ENCODE measurements at places on chromosomes 3 and 15. TPM values are rescaled to one million over a fixed set of nuclear protein-coding genes. Genes with fewer than 3 reads are reported as not detected.
A peak's percentile ranks its signal among the peaks of the same experiment; 100 is the strongest.

Gene DUOXA2
- polyA plus RNA-seq: not detected

Gene GPR149
- not detected for polyA plus RNA-seq

Gene CPA3
- polyA plus RNA-seq: 4.8 TPM

Gene PAQR5
- polyA plus RNA-seq: 14.0 TPM

Gene P2RY1
- polyA plus RNA-seq: 6.0 TPM

Gene SMARCC1
- 26.6 TPM for polyA plus RNA-seq

Gene TMEM212
- polyA plus RNA-seq: not detected

Gene KCNMB2
- polyA plus RNA-seq: not detected

Gene MNS1
- 1.8 TPM for polyA plus RNA-seq

Gene IQCF5
- not detected for polyA plus RNA-seq

Gene WNT5A
- polyA plus RNA-seq: 0.46 TPM

Gene UPK1B
- polyA plus RNA-seq: not detected

Gene IL5RA
- 0.06 TPM for polyA plus RNA-seq

Gene PARP3
- 26.3 TPM for polyA plus RNA-seq

DNA sequence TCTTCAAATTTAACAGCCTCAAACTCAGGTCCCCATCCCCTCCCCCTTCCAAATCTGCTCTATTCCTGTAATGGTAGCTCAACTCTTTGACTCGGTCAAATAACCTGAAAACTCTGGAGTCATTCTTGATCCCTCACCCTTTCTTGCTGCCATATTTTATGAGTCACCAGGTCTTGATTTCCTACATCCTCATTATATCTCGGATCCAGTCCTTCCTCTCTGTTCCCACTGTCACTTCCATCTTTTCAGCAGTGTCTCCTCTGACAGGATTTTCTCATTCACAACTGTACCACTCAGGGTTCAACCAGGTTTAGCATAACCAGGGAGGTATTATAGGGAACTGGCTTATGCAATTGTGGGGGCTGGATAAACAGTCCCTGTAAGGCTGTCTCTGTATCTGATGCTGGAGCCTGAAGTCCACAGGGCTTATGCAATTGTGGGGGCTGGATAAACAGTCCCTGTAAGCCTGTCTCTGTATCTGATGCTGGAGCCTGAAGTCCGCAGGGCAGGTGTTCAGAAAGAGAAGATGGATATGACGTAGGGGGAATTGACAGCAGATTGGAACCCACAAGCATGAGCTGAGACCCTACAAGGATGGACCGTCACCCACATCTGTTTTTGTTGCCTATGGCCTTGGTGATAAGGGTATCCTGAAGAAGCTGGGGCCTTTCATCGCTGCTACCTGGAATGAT is 9.1 kb upstream of the FETUB start:
- no peaks in the 10 kb centered on the region for H3K36me3 ChIP-seq
- H3K27me3 ChIP-seq: no peaks in the 10 kb centered on the region
- H3K27ac ChIP-seq: no peak overlapping the region
- H3K4me3 ChIP-seq: no peak overlapping the region
- no peak for DNase-seq
- H3K4me1 ChIP-seq: no peaks in the 10 kb centered on the region

- H3K4me3 ChIP-seq: no peak overlapping the region
- DNase-seq: no peak
- H3K27me3 ChIP-seq: no peaks in the 10 kb centered on the region
- H3K4me1 ChIP-seq: no peaks in the 10 kb centered on the region
- H3K27ac ChIP-seq: no peak overlapping the region
These were observed 125.4 kb upstream of the MME start for GRCh38 chr3:154954757-154955156.

DNA sequence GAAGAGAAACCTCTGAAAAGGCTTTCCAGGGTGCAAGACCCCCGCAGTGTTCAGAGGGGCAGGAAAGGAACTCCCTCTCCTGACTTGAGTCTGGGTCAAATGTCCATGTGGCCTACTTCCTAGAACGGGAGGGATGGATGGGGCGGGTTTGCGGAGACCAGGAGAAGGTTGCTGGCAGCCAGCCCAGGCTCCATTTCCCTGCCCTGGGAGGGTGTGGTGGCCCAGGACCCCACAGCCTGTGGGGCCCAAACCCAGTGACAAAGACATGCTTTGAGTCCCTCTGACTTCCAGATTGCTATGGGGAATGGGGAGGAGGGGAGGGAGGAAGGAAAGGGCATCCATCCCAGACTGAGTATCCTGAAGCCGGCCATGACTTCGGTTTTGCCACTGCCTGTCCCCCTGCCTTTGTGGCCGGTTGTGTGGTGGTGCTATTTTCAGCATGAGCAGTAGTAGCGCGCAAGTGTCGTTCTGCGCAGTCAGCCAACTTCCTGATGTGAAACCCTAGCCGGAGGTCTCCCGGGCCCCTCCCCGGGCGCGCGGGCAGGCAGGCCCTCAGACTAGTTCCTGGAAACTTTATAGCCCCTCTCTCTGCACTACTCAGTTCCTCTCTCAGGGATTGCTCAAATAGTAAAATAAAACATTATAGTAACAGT is 24.4 kb downstream of the MAGEF1 start:
- no peaks in the 10 kb centered on the region for H3K4me1 ChIP-seq
- no peak overlapping the region for H3K4me3 ChIP-seq
- H3K36me3 ChIP-seq: no peaks in the 10 kb centered on the region

- no peak overlapping the region for H3K4me3 ChIP-seq
- H3K36me3 ChIP-seq: no peaks in the 10 kb centered on the region
These were observed 36.2 kb upstream of the FNDC3B start for GRCh38 chr3:172003146-172003545.

- no peaks in the 10 kb centered on the region for H3K27me3 ChIP-seq
- no peak for DNase-seq
- H3K36me3 ChIP-seq: no peaks in the 10 kb centered on the region
- no peak overlapping the region for H3K27ac ChIP-seq
- H3K4me3 ChIP-seq: no peak overlapping the region
These were observed 84.3 kb downstream of the MTHFS start for GRCh38 chr15:79812541-79812940.

- no peaks in the 10 kb centered on the region for H3K36me3 ChIP-seq
- H3K4me1 ChIP-seq: no peaks in the 10 kb centered on the region
- no peak overlapping the region for H3K27ac ChIP-seq
These were observed 49.4 kb upstream of the SLCO2A1 start for GRCh38 chr3:134079111-134079547.

DNA sequence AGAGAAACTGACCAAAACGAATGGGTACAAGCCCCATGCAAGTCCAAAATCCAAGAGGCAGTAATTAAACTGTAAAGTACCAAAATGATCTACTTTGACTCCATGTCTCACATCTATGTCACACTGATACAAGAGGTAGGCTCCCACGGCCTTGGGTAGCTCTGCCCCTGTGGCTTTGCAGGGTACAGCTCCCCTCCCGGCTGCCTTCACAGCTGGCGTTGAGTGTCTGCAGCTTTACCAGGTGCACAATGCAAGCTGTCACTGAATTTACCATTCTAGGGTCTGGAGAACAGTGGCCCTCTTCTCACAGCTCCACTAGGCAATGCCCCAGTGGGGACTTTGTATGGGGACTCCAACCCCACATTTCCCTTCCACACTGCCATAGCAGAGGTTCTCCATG is 308.6 kb downstream of the TBC1D5 start:
- no peak for DNase-seq
- H3K4me3 ChIP-seq: no peak overlapping the region
- no peak overlapping the region for H3K27ac ChIP-seq
- no peaks in the 10 kb centered on the region for H3K36me3 ChIP-seq
- H3K4me1 ChIP-seq: no peaks in the 10 kb centered on the region

GRCh38 chr3:51777985-51778384 is 1.1 kb downstream of the IQCF6 start:
- DNase-seq: peak; percentile 64
- no peak overlapping the region for H3K4me3 ChIP-seq
- no peak overlapping the region for H3K27ac ChIP-seq
- H3K27me3 ChIP-seq: no peaks in the 10 kb centered on the region
- no peaks in the 10 kb centered on the region for H3K36me3 ChIP-seq

DNA sequence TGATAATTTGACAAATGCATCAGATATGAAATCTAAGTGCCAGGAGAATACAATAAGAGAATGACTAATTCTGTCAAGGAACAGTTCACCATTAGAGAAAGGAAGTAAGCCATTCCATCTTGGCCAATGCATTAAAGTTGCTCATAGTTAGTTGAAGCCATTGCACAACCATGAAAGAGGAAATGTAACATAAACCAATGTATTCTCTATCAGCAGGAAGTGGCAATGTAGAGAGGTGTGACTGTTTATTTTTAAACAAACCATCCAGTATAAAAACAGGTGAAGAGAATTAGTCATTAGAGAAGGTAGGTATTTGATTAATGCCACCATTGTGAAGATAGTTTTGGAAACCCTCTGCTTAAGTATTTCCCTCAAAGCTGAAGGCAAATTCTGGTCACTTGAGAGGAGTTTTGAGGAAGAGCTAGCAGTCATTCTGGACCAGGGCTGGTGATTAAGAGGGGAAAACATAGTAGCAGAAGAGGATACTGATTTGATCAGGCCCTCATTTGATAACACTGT is 10.7 kb upstream of the ANXA2 start:
- H3K4me1 ChIP-seq: peaks cover 6% of the 10 kb centered on the region
- no peaks in the 10 kb centered on the region for H3K36me3 ChIP-seq
- H3K4me3 ChIP-seq: no peak overlapping the region
- H3K27me3 ChIP-seq: no peaks in the 10 kb centered on the region

GRCh38 chr15:60426870-60427508 is 29.2 kb upstream of the ANXA2 start:
- H3K36me3 ChIP-seq: no peaks in the 10 kb centered on the region
- H3K27me3 ChIP-seq: no peaks in the 10 kb centered on the region
- H3K4me3 ChIP-seq: no peak overlapping the region
- peaks cover 17% of the 10 kb centered on the region for H3K4me1 ChIP-seq
- DNase-seq: no peak

DNA sequence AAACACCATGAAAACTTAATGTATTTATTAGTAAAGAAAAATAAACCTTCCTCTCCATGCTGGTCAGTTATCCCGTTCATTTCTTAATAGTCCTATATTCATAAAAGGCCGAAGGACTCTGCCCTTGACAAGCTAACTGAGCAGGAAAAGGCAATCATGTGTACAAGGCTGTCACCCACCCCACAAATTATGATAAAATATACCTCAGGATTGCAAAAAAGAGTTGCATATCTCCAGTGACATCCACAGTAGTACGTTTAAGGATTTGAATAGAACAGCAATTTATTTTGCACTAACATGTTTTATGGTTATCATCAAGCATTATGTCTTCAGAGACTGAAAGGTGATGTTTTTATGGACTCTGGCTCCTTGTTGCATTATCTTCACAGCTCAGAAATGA is 157.6 kb downstream of the FOXB1 start:
- no peak overlapping the region for H3K27ac ChIP-seq
- H3K36me3 ChIP-seq: no peaks in the 10 kb centered on the region
- no peak overlapping the region for H3K4me3 ChIP-seq
- H3K4me1 ChIP-seq: no peaks in the 10 kb centered on the region

- H3K4me3 ChIP-seq: no peak overlapping the region
- DNase-seq: peak; percentile 65
- H3K36me3 ChIP-seq: no peaks in the 10 kb centered on the region
- H3K27ac ChIP-seq: no peak overlapping the region
These were observed 417.6 kb upstream of the CDIN1 start for GRCh38 chr15:36161771-36162212.

DNA sequence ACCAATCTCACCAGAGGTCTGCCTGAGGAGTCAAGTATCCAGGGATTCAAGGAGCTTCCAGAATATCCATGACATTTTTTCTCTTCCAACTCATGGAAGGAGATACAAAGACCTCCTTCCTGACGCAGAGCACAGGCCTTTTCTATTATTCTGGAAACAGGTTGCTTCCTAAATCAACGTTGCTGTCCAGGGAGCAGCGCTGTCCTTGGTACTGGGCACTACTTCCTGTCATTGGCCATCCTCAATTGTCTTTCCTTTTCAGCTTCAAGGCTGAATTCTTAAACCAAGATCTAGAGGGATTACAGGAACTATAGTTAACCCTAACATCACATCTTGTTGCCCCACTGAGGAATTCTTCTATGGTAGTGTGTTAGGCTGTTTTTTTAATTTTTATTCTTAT is 50.4 kb upstream of the TBC1D21 start:
- no peaks in the 10 kb centered on the region for H3K27me3 ChIP-seq
- no peaks in the 10 kb centered on the region for H3K36me3 ChIP-seq
- H3K27ac ChIP-seq: no peak overlapping the region
- H3K4me1 ChIP-seq: no peaks in the 10 kb centered on the region
- DNase-seq: no peak

GRCh38 chr15:83503595-83504364 is 56.6 kb downstream of the SH3GL3 start:
- H3K4me1 ChIP-seq: no peaks in the 10 kb centered on the region
- no peaks in the 10 kb centered on the region for H3K36me3 ChIP-seq
- no peaks in the 10 kb centered on the region for H3K27me3 ChIP-seq
- DNase-seq: no peak

- no peak overlapping the region for H3K27ac ChIP-seq
- no peak for DNase-seq
- H3K27me3 ChIP-seq: no peaks in the 10 kb centered on the region
- peaks cover 45% of the 10 kb centered on the region for H3K36me3 ChIP-seq
These were observed 2.6 kb downstream of the PPM1M start for GRCh38 chr3:52248165-52248541.

- H3K4me3 ChIP-seq: no peak overlapping the region
- H3K27me3 ChIP-seq: no peaks in the 10 kb centered on the region
- H3K36me3 ChIP-seq: no peaks in the 10 kb centered on the region
- DNase-seq: no peak
These were observed 2.9 kb downstream of the NCEH1 start for GRCh38 chr3:172707967-172708366.

DNA sequence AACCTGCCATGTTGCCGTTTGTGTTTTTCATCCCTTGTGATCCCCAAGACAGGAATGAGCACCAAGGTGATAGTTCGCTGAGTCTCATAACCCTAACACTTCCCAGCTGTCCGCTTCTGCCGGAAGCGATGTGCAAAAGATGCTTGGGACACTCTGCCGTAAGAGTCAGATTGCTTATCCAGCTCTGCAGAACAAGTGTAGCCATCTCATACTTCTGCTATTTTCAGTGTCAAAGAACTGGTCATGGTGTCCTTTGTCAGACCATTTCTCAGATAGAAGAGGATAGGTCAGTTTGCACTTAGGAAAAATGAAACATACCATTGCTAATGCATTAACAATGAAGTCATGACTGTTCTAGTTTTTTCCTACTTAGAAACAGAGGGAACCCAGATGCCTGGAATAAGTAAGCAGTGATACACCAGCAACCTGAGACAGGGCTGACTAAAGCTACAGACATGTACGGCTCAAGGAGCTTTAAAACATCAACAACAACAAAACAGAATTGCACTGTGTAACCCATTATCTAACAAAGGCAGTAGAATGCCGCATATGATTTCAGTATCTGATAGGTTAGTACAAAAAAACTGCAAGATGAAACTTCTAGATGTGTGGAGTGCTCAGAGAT is 134.0 kb upstream of the IL12A start:
- H3K27me3 ChIP-seq: no peaks in the 10 kb centered on the region
- H3K36me3 ChIP-seq: no peaks in the 10 kb centered on the region
- H3K4me1 ChIP-seq: peaks cover 95% of the 10 kb centered on the region
- no peak for DNase-seq

GRCh38 chr3:53694046-53694445 is 152.2 kb downstream of the CHDH start:
- no peak overlapping the region for H3K4me3 ChIP-seq
- H3K27me3 ChIP-seq: no peaks in the 10 kb centered on the region
- peak; percentile 38 for DNase-seq
- no peaks in the 10 kb centered on the region for H3K4me1 ChIP-seq
- H3K36me3 ChIP-seq: no peaks in the 10 kb centered on the region
- H3K27ac ChIP-seq: no peak overlapping the region

Data from sigmoid colon (tissue), 7 donors.